ENCODE measurements at places on chromosomes 7 and 10. TPM values are rescaled to one million over a fixed set of nuclear protein-coding genes. Genes with fewer than 3 reads are reported as not detected.

The EPDR1 gene
- 55.1 TPM for total RNA-seq

The CRHR2 gene
- total RNA-seq: 0.35 TPM

The MET gene
- total RNA-seq: 15.9 TPM

The TEX47 gene
- total RNA-seq: not detected

The STEAP1B gene
- not detected for total RNA-seq

The FKBP6 gene
- total RNA-seq: not detected

The ZFAND2A gene
- total RNA-seq: 5.9 TPM

The ANKRD1 gene
- 2,249 TPM for total RNA-seq

The DGKB gene
- total RNA-seq: 0.38 TPM

The MALRD1 gene
- 1.1 TPM for total RNA-seq

The COL17A1 gene
- total RNA-seq: 0.43 TPM

The CARD11 gene
- 0.41 TPM for total RNA-seq

The ZPBP gene
- total RNA-seq: not detected

The CPA4 gene
- total RNA-seq: not detected

The STAG3 gene
- total RNA-seq: 0.51 TPM

The SDK1 gene
- 2.3 TPM for total RNA-seq

The HMX3 gene
- total RNA-seq: not detected

The AOC1 gene
- 0.27 TPM for total RNA-seq
